ENCODE measurements at places on chromosomes 2 and 18. TPM values are rescaled to one million over a fixed set of nuclear protein-coding genes. Genes with fewer than 3 reads are reported as not detected.

DNA sequence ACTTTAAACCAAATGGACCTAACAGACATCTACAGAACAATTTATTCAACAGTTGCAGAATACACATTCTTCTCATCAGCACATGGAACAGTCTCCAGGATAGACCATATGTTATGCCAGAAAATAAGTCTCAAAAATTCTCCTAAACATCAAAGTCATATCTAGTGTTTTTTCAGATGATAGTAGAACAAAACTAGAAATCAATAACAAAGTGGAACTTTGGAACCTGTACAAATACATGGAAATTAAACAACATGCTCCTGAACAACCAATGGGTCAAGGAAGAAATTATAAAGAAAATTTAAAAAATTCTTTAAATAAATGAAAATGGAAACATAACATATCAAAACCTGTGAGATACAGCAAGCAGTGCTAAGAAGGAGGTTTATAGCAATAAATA is 194.1 kb upstream of the SIX2 start:
- DNase-seq = no peak

C18orf63 gene
- not detected for total RNA-seq

ALLC gene
- total RNA-seq = 0.20 TPM

FAM161A gene
- total RNA-seq = 0.75 TPM

TCF23 gene
- 0.10 TPM for total RNA-seq

GRCh38 chr2:174023591-174024523 is 58.7 kb upstream of the SP3 start:
- DNase-seq = no peak

DNA sequence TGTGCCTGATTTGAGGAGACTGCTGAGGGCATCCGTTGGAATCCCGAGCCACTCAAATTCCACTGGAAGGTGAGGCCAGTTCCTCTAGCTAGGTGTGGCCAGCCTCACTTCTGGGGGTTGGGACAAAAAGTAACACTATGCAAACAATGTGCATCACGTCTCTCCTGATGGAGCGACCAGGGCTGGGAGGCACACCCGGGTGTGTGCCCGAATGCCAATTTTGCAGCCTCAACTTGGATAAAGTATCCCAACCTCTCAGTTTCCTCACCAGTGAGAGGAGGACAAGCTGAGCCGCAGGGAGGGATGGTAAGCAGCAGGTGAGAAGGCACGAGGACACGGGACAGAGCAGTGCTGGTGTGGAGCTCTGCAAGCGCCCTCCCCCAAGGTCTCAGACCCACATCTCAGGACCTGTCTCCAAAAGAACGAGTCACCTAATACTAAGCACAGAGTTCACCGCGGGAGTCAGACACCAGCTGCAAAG is 218.3 kb downstream of the HAUS1 start:
- no peak for DNase-seq

- DNase-seq = no peak
Measured at GRCh38 chr2:38415728-38416291, 38.7 kb upstream of the ATL2 start.

TRIP12 gene
- 79.9 TPM for total RNA-seq

- no peak for DNase-seq
Measured at GRCh38 chr18:80250740-80251364, 3.5 kb upstream of the PARD6G start.

DNA sequence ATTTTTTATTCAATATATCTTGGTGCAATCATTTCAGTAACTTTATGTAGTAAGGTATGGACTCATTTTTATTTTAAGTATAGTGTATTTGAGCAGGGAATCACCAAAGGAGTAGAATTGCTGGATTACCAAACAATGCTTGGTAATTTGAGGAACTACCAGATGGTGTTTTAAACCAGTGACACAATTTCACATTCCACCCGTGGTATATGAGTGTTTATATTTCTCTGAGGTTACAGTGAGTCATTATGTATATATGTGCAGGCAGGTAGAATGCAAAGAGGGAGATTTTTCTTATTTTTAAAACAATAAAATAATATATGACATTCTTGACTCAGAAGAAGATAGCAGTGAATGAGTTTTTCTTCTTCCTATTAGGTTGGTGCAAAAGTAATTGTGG is 596.9 kb downstream of the DCC start:
- DNase-seq = no peak

CCDC102B gene
- 0.30 TPM for total RNA-seq

Data from left lobe of liver (tissue), 2 donors.